ENCODE measurements at places on chromosomes 5 and 9.

DNA sequence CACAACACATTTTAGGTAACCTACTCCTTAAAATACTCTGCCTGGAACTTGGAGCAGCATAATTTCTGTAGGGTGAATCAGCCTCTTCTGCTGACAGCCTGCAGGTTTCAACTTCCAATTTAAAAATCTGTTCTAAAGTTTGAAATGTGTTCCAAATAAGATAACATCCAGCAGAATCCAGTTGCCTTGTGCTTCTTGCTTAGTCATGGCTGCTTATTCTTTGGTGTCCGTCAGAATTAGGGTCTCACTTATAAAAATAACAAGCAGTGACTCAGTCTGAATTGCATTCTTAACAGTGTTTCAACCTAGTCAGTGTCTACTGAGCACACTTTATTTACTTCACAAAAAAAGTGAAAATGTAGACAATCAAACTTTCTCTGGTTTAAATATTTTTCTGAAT is 3.7 kb downstream of the CDH6 start:
- no peak for ATAC-seq

GRCh38 chr5:150703762-150704161 is 2.9 kb upstream of the RBM22 start:
- ATAC-seq: no peak

DNA sequence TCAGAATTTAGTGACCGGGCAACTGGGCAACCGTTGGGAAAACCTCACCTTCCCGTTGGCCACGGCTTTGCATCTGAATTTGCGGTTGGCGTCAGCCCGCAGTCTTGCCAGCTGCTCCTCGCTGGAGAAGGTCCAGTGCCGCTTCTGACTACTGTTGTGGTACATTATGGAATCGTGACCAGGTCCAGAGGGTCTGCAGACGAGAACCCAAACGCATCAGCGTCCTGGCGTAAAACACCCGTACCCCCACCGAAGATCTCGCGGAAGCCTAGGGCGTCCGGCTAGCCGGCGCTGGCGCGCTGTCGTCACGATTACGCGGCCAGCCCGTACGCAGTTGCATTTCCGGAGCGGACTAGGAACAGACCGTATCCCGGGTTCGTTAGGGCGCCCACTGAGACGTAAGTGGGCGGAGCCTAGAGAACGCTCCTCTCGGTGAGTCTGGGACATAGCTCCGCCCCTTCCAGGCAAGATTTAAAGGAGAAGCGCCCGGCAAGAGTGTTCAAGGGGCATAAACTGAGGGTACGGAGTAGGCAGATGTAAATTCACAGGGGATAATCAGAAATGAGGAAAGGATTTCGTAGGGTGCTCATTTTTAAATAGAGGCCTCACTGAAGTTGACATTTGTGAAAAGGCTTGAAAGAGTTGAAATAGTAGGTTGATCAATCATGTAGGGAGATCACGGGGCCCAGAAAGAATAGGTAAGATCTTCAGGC is at the start of gene CCNH:
Gene CCNH, minus strand, starts transcription at position 301 of the 713 bp plus-strand sequence. Its CDS starts 136 bp downstream, at position 165.
- peak; percentile 100 for ATAC-seq

DNA sequence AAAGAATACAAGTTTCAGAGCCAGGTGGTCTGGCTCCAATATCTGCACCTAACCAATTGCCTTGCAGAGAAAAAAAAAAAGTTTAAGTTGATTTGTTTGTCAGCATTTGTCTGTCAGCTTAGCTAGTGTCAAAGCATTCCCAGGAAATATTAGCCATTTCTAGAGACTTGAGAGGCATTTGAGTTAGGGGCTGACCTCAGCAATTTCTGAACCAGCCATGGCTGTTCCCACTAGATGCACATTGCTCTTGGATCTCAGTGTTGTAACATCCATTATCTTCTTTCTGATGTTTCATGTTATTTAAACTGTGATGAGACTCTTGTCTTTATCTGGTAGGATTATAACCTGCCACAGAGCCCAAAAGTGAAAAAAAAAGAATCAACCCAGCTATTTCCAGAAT is 102.3 kb downstream of the NDUFAF2 start:
- ATAC-seq: no peak

DNA sequence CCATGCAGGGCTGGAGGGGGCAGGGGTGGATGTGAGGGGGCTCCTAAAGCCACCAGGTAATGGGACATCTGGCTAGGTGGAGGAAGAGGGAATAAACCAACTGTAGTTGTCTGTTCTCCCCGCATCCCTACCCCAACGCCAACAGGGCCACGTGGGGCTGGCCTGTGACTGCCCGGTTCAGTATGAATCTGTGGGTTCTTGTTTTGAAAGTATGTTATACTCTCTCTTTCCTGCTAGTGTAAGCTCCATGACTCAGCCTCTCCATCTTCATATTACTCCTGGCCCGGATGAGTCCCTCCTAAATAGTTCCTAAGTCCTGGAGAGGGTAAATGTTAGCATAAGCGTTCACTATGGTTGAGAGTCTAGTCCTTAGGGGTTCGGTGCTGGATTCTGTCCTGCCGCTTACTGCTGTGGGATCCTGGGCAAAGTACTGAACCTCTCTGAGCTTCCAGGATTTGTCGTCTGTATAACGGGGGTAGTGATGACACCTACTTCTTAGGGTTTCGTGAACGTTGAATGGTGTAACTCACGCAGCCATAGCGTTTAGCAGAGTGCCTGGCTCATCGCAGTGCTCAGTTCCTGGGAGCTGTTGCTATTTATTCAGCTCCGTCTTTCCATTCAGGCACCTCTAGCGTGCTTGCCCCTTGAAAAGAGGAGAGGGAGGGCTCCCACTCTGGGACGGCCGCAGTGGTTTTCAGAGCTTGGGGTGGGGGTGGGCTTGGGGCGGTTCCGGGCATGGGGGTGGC is 28.8 kb downstream of the LHX2 start:
- no peak for ATAC-seq

- ATAC-seq: no peak
Measured at GRCh38 chr5:115639377-115639776, 13.5 kb upstream of the TMED7 start.

GRCh38 chr9:38359297-38359653 is 33.2 kb upstream of the ALDH1B1 start:
- ATAC-seq: no peak

DNA sequence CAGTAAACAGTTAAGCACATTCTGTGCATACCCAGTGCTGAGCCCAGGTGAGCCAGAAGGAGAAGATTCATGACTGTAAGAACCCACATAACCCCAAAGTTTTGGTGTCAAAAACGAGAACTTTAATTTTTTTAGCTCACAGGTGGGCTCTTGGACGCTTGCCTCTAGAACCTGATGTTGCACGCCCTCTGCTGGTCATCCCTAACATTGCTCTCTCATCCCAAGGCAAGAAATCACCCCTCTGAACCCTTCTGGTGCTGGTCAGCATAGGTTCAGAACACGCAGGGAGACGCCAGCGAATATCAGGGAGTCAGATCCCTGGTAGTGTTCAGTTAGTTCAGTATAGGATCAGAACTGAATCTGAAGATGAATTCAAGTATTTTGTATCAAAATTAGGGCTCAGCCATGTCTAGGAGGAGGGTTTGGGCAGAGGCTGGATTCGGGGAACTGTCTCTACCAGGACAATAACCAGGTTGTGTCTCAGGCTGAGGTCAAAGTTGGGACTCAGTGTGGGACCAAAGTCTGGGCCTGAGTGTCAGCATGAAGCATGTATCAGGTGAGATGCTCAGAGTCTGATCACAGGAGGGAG is 4.1 kb upstream of the DNAJB5 start:
- ATAC-seq: no peak

- no peak for ATAC-seq
Measured at GRCh38 chr5:137226081-137226480, 273.0 kb downstream of the SPOCK1 start.

DNA sequence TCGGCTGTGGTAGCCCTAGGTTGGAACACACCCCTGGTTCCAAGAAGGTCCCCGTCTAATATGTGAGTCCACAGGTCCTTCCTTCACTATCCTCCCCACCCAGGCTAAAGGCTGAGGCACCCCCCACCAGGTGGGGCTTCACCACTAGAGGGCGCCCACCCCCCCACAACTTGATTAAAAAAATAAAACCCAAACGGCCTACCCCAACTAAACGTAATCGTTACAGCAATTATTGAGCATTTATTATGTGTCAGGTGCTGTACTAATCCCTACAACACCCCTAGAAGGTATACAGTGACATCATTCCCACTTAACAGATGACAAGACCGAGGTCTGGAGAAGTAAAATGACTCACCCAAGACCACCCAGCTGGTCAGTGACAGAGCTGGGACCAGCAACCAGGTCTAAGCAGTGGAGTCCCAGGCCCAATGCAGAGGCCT is 65.0 kb downstream of the FGF18 start:
- ATAC-seq: no peak

Data from esophagus mucosa (tissue), 1 donor.